ENCODE measurements at places on chromosomes 12 and 14. TPM values are rescaled to one million over a fixed set of nuclear protein-coding genes. Genes with fewer than 3 reads are reported as not detected.

MEG3 gene
- total RNA-seq: 53.8 TPM

GNG2 gene
- total RNA-seq: 3.4 TPM

MMAB gene
- total RNA-seq: 34.0 TPM

HOXC9 gene
- 12.4 TPM for total RNA-seq

C14orf39 gene
- not detected for total RNA-seq

All from A549 treated with Mapracorat at 1 μM for 4 hours (cell line).